NCI-H2171 treated with DMSO at 0.1 percent for 48 hours (cell line): ENCODE measurements at places on chromosomes 1 and 21.

- DNase-seq, result no peak
Observed at GRCh38 chr1:45216200-45216541, 9.8 kb upstream of the ZSWIM5 start.

GRCh38 chr1:199932462-199932861 is 95.0 kb upstream of the NR5A2 start:
- DNase-seq, result no peak

DNA sequence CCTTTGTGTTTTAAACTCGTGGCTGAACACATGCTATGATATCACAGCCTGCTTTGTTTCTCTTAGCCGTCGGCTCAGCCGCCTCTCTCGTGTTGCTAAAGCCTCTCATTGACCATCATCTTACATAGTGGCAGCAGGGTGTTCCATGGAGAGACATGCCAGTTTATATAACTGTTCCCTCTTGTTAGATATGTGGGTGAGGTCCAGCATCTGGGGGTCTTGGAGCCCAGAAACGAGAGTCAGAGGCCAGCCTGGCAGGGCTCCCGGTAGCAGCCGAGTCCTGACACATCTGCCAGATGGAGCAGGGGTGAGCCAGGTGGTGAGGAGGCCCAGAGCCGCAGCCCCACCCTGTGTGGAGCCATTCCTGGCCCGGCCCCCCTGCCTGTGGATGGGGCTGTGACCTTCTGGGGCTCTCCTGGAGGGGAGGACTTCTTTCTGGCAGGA is 11.9 kb downstream of the PODN start:
- DNase-seq, result peak; percentile 88

DNA sequence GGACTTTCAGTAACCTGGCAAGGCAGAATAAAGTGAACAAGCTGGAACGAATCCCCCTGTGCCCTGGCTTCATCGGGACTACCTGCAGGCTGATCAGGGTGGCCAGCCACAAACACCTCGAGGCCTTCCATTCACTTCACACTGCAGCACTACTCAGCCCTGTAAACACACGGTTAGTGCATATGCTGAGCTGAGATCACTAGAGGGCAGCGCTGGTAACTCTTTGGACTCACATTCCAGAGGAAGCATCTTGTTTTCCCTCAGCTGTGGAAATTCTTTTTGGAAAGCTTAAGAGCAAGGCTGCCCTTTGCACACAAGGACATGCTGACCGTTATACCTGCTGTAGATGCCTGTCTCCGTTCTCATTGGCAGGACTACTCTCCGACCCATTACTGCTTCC is 32.1 kb downstream of the PCSK9 start:
- peak; percentile 69 for DNase-seq

- DNase-seq, result no peak
Observed at GRCh38 chr1:2611031-2611501, 21.8 kb downstream of the MMEL1 start.

DNA sequence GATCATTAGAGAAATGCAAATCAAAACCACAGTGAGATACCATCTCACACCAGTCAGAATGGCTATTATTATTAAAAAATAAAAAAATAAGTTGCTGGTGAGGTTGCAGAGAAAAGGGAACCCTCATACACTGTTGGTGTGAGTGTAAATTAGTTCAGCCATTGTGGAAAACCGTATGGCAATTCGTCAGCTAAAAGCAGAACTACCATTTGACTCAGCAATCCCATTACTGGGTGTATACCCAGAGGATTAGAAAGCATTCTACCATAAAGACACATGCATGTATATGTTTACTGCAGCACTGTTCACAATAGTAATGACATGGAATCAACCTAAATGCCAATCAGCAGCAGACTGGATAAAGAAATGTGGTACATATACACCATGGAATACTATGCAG is 42.2 kb downstream of the GIPC2 start:
- no peak for DNase-seq

- DNase-seq, result no peak
Observed at GRCh38 chr21:16455526-16455925, 725.7 kb downstream of the USP25 start.

GRCh38 chr1:56437959-56438358 is 141.4 kb downstream of the PLPP3 start:
- DNase-seq, result no peak

DNA sequence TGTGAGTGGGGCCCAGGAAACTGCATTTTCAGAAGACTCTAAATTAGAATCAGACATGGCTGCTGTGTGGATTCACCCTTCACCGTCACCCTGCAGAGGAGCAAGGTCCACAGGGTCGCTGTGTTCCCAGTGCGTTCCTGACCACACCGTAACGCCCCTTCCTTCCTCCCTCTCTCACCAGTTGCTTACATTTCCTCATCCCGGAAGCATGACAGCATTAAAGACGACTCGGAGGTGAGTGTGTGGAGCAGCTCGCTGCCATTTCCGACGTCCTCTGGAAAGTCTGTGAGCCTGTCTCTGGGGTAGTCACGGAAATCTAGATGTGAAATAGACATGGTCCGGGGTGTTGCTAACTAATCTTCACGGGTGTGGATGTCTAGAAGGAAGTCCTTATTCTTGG is 45.9 kb downstream of the FAAP20 start:
- no peak for DNase-seq

DNA sequence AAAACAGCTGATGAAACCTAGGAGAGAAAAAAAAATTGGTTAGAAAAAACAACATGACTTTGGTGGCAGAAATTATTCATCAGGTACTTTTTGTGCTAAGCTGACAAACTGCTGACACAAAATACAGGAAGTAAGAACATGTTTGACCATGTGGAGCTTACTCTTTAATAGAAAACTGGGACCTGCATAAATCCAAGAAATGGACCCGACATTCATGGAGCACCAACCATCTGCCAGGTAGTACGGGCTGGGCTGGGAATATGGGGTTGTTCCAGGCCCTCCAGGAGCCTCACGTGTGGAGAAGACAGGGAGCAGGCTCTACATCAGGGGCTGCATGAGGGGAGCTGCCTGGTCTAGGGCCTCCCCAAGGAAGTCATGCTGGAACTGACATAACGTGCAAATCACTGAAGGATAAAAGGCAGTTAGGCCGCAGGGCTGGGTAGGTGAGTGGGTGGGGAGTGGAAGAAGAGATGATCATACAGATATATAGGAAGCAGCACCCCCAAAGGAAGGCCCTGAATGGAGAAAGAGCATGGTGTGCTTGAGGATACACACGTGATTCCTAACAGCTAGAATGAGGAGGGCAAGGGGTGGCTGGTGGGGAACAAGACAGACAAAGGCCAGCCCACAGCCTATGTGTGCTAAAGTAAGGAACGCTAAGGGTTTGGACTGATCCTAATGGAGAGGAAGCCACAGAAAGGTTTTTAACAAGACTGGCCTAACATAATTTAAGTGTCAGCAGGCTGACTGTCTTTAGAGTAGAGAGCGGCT is 26.1 kb downstream of the CD58 start:
- no peak for DNase-seq

- DNase-seq, result no peak
Observed at GRCh38 chr1:225827076-225827475, 17.2 kb downstream of the EPHX1 start.

DNA sequence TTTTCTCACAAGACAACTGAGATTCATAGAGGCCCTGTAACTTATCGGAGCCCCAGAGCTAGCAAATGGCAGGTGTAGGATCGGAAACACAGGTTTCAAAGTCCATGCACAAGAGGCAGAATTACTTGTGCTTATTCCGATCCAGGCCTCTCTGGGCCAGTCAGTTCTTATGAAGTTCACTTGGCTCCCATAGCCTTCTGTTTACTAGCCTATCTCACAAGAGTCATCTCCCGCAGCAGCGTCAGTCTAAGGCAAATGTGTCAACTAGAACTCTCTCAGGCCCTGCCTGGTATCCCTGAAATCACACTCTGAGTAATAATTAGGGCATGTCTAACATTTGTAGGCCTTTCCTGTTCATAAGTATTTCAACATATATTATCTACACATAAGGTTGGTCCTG is 43.3 kb downstream of the PHC2 start:
- no peak for DNase-seq

- no peak for DNase-seq
Observed at GRCh38 chr1:9245661-9246060, 11.1 kb downstream of the H6PD start.

- DNase-seq, result no peak
Observed at GRCh38 chr1:26225033-26225831, 8.8 kb upstream of the CEP85 start.

DNA sequence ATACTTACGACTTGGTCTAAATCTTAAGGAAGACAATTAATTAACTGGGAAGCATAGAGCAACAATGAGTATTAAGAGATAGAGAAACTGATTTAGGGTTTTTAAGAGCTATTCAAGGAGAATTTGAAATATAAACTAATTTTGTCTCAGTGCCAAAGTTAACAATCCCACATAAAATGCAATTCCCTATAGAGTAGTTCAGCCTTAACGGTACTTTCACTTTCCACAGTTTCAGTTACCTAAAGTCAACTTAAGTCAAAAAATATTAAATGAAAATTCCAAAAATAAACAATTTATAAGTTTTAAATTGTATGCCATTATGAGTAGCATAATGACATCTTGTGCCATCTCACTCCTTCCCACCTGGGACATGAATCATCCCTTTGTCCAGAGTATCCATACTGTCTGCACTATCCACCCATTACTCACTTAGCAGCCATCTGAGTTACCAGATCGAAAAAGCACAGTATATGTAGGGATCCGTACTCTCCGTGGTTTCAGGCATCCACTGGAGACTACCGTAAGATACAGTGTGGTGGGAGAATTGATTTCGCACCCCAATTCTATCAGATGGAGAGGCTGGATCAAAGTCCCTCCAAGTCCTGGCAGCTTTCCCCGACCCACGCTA is 4.8 kb upstream of the SARS1 start:
- no peak for DNase-seq

DNA sequence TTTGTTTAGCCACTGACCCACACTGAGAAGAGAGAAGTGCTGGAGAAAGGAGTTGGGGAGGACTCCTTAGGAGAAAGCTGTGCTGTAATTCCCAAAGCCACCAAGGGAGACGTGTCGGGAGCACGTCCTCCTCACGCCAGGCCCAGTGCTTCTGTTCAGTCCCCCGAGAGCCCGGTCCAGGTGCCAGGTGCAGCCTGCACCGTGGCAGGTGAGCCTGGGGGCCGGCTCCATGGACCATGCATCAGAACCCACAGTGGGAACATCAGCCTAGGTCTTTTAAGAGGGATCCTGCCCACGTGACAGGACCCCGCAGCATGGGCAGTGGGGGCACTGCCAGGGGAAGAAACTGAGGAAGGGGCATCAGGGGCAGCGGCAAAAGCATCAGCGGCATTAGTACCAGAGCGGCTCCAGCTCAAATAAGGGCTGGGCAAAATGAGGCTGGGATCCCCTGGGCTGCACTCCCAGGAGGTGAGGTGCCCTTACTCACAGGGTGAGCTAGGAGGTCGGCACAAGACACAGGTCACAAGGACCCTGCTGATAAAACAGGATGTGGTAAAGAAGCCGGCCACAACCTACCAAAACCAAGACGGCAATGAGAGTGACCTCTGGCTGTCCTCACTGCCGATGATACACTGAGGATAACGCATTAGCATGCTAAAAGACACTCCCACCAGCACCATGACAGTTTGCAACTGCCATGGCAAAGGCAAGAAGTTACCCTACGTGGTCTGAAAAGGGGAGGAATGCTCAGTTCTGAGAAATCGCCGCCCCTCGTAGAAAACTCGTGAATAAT is 24.6 kb upstream of the PRDM15 start:
- no peak for DNase-seq

DNA sequence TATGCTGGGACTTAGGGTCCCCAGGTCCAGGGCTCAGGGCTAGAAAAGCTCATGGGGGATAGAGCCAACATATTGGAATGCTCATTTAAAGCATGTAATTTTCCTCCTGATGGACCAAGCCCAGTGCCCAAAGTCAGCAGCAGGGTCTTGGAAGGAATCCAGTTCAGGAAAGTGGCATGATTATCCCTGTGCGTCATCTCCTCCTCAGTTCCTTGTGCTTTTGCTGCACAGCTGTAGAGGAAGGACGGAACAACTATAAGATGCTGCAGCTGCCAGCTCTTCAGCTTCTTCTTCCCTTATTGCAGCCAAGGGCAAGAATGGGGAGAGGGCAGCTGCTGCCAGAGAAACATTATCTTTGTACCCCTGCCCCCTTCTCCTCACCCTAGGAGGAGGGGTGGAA is 58.4 kb downstream of the OVGP1 start:
- DNase-seq, result peak; percentile 55

- no peak for DNase-seq
Observed at GRCh38 chr21:38012672-38013071, 96.4 kb upstream of the KCNJ6 start.

DNA sequence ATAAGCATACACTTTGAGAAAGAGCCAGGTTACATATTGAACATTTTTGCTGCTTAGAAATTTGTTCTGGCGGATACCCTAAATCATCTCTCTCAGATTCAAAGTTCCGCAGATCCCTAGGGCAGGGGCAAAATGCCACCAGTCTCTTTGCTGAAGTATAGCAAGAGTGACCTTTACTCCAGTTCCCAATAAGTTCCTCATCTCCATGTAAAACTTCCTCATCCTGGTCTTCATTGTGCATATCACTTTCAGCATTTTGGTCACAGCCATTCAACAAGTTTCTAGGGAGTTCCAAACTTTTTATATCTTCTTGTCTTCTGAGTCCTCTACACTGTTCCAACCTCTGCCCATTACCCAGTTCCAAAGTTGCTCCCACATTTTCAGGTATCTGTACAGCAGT is 23.3 kb upstream of the LYPD8 start:
- DNase-seq, result no peak

DNA sequence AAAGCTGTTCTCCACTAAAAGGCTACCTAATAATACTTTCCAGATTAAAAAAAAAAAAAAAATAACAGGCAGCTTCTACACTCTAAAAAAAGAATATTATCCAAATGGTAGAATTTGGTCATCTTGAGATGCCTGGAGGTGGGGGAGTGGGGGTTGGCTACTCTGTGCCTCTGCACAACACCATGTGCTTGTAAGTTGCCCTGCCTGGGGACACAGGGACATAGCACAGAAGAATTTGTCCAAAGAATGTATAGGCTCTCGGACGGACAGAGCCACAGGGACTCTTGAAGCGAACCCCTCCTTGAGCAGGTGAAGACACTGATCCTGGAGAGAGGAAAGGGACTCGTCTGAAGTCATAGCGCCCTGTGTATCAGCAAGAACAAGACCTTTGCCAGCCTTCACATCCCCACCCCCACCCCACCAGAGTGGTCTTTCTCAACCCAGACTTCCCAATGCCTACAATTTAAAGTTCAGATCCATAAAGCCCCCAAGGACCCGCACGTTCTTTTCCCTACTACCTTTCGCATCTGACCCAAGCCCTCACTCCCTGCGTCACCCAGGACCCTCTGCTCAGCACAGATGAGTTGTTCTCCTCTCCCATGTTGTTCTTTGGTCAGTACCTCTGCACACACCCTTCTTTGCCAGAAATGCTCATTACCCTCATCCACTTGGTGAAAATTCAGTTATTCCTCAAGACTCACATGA is 72.6 kb downstream of the LGR6 start:
- no peak for DNase-seq

DNA sequence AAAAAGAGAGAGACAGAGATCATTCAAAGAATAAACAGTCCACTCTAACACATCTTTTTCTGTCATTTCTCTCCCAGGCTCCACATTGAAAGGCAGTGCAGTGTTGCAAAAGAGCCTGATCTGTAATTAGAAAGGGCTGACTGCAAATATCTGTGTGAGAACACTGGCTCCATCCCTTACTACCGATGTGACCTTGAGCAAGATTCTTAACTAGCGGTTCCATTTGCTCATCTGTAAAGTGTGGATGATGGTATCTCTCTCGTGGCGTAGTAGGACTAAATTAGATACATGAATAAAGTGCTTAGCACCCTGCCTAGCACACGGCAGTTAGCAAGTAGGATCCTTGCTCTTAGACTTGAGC is 26.9 kb upstream of the SLC44A3 start:
- no peak for DNase-seq
